ENCODE measurements at places on chromosomes 5 and 9.

- no peak for DNase-seq
These were observed 129.7 kb downstream of the CEMIP2 start for GRCh38 chr9:71638627-71639026.

- no peak for DNase-seq
These were observed 396.5 kb downstream of the MLLT3 start for GRCh38 chr9:20225826-20226225.

DNA sequence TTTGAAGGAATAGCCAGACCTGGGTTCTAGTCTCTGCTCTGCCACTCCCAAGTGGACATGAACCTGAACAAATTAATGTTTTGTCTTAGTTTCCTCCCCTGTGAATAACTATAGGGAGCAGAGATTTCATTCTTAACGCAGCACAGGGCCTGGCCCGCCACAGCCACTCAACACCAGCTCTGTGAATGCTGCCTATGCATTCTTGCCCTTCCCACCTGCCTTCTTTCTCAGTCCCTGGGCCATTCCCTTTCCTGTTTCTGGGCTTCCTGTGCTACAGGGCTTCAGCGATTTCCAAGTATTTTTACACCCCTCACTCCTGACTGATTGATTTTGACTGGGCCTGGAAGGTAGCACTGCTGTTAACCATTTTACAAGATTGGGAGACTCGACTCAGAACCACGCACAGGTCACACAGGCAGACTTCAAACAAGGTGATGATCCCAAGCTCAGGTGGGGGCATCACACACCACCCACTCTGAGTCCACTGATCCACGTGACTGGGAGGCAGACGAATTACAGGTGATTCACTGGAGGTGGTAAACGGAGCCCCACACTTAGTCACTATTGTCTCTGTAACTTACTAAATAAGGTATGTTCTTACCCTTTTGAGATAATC lies 21.4 kb downstream of the PTPN3 start:
- DNase-seq, result no peak

- DNase-seq, result no peak
These were observed 1.6 kb downstream of the NPR3 start for GRCh38 chr5:32712481-32713360.

- no peak for DNase-seq
These were observed 22.6 kb upstream of the CSF1R start for GRCh38 chr5:150108711-150109514.

DNA sequence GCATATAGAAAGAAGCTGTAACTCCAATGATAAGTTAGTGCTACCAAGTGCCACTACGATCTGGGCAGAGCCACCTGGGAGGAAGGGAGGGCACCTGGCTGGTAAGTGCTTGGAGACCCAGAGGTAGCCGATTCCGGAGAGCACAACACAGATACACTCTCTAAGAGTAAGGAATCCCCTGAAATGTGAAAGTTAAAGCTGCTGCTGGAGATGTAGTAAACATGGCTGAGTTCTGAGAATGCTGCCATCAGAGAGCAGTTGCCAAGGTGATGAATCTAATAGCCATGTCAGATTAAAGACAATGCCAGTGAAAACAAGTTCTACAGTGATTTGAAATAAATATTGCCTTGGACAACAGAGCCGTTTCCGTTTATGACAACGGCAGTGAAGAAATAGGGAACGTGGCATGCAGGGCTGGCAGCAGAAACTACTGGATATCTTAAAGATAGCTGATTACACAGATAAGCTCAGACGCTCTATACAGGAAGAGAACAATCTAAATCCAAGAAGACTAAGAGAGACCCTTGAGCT lies 561.2 kb upstream of the C9orf72 start:
- DNase-seq, result no peak

DNA sequence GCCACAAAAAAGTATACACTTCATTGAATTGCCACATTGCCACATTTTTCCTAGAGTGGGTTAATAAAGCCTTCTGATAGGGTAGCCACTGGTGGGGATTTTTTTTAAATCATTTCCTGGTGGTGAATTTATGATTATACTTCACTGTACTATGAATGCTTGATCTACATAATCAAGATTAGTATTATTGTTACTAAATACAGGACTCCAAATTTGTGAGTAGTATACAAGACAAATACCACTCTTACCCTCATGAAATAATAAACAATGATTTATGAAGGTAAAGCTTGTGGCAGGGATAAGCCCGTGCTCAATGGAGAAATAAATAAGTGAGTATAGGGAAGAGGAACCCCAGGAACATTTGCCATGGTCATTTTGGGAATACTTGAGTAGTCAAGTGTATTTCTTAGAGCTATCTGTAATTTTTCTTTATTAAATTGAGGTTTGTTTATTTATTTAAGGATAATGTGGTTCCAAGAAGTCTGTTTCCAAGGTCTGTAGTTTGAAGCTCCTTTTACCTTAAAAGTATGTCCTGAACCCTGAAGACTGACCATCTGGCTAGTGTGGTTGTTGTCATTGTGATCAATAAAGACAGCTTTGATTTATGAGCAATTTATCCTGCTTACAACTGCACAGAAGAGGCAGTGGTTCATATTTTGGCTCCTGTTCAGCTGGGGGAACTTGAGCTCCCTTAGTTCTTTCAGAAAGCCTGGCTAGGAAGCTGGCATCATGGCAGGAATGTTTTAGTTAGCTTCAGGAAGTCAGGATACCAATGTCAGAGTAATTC lies 118.6 kb downstream of the ZSWIM6 start:
- DNase-seq, result no peak

DNA sequence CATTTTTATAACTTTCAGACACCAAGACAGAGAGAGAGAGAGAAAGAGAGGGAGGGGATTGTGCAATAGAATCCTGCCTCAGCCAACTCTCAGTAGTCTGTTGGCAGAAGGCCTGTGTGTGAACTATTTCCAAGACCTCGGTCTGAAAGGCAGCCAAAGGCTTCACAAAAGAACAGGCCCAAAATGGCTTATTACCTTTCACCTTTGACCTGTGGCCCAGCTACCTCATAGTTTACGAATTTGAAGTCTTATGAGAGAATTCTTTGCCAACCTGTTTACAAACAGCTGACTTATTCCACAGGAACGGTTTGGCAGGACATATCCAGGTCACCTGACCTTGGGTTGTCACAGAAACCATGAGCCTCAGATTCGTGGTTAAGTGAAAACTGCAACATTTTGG lies 48.6 kb downstream of the NR2F1-AS1 start:
- no peak for DNase-seq

GRCh38 chr5:165157219-165157618 lies 1651.8 kb downstream of the MAT2B start:
- DNase-seq, result no peak

- no peak for DNase-seq
These were observed 54.6 kb upstream of the MAP3K1 start for GRCh38 chr5:56760723-56761122.

GRCh38 chr5:113132564-113132963 lies 156.0 kb downstream of the DCP2 start:
- no peak for DNase-seq

GRCh38 chr5:170219615-170220014 lies 13.2 kb upstream of the C5orf58 start:
- DNase-seq, result no peak

- no peak for DNase-seq
These were observed 24.5 kb upstream of the UBE2QL1 start for GRCh38 chr5:6424110-6424659.

GRCh38 chr5:178417391-178417811 lies 172.8 kb downstream of the COL23A1 start:
- no peak for DNase-seq

DNA sequence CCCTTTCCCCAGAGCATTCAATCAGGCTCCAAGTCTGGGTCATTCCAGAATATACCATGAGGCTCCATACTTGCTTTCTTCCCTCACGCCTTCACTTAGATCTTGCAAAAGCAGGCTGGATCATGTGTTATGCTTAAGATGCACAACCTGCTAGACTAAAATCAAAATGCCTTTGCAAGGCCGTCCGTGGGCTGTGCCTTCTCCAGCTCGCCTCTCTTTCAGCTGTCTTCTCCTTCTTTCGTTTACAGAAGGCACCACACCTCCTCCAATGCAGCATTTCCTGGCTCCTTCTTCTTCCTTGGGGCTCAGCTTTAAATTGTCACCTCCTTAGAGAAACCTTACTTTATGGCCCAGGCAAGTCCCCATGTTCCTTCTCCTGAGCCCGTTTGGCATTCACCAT lies 150.6 kb downstream of the ADCY2 start:
- no peak for DNase-seq

DNA sequence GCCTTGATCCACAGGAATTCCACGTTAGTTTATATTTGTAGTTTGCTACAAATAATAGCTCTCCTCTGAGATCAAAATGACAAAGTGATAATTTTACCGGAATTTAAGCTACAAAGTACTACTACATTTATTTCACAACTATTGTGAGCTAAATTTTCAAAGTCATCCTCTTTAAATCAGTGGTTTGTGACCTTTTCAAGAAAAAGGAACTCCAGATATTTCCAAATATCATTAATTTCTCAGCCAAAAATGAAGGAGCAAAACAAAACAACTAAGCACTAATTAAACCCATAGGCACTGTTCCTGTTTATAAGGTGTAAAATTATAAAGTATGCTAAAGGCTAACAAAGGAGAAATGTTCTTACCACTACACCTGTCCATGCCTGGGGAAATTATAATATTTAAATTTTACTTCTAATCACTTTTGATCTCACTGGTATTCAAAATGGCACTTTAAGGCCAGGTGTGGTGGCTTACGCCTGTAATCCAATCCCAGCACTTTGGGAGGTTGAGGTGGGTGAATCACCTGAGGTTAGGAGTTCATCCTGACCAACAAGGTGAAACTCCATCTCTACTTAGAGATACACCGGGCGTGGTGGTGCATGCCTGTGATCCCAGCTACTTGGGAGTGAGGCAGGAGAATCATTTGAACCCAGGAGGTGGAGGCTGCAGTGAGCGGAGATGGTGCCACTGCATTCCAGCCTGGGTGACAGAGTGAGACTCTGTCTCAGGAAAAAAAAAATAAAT lies 77.5 kb downstream of the CEMIP2 start:
- DNase-seq, result no peak

DNA sequence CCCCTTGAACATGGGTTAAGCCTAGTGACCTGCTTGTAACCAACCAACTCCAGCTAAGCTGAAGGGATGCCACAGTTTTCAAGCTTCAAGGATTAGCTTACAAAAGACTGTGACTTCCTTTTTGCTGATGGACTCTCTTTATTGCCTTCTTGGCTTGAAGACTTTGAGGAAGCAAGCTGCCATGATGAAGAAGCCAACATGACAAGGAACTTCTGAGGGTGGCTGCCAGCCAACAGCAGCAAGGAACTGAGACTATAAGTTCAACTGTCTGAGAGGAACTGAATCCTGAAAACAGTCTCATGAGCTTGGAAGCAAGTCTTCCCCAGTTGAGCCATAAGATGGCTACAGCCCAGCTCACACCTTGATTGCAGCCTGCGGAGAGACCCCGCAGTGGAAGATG lies 116.1 kb upstream of the TAF11L2 start:
- no peak for DNase-seq

DNA sequence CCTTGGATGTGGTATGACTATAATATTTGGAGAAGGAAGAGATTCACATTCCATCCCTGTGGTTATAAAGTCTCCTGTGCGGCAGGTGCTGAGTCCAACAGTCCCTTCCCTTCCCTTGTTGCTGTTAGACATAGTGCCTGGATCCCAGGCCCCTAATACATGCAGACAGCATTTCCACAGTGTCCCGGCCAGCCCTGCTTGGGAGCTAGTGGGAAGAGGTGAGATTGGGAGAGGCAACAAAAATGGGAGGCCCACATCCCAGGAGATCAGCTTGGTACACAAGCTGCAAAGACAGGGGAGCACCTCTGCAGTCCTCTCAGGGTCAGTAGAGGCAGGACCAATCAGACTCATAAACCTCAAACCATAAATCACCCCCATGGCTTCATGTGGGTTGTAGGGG lies 3.3 kb upstream of the NEURL1B start:
- DNase-seq, result no peak

DNA sequence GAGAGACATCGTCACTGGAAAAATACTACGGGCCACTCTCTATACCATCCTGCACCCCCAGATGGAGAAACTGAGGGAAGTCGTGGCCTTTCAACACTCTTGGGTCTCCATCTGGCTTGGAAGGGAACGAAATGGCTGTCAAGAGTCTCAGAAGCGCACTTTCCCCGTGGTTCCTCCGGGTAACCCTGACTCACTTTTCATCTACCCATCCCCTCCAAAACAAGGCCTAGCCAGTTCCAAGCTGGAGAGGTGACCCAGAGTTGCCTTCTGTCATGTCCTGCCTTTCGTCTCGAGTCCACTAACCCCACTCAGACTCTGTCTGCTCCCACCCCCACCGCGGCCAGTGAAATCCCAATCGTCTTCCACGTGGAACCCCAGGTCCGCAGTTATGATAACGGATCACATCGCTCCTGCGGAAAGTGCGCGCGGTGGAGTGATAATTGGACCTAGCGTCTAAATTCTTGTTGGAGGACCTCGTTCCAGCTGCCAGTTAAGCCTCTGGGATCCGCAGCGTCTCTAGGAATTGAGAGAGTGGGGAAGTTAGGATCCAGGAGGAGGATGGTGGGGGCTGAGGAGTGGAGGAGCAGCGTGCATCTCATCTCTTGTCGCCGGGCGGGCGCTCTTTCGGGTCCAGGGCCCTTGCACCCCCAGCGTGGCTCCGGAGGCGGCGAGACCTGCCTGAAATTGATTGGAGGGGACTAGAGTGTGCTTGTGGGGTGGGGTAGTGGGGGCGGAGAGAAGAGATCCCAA lies 4.6 kb downstream of the CDKN2A start:
- no peak for DNase-seq

DNA sequence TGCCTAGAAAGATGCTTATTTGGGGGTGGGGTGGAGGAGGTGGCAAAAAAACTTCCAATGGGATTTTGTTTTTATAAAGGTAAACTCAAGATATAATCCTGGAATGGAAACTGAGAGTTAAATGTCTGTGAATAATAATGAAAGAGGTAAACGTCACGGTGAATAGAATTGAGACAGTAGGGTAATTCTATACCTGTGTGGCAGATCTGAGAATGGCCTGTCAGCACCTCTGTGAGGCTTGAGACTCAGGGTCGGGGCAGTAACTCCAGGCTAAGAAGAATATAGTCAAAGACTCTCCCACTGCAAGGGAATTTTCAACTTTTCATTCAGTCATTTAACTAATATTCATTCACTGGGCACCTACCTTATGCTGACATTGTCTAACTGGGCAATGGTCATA lies 581.2 kb upstream of the ZNF608 start:
- no peak for DNase-seq

DNA sequence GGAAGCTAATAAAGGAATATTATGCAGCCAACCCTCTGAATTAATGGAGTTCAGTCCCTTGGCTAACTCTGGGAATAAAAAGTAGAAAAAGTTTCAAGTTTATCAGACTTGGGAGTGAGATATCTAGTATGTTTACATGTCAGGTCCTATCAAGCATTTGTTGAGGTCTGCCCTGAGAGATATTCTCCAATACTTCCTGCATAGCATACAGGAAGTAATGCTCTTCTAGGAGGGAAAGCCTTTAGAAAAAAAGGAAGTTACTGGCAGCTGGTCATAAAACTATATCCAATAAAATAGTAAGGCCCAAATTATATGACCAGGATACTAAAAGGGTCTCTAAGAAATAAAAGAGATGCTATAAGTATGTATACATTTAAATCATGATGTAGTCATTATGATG lies 594.1 kb upstream of the FTMT start:
- no peak for DNase-seq
